ENCODE measurements at places on chromosomes 16 and 17.

DNA sequence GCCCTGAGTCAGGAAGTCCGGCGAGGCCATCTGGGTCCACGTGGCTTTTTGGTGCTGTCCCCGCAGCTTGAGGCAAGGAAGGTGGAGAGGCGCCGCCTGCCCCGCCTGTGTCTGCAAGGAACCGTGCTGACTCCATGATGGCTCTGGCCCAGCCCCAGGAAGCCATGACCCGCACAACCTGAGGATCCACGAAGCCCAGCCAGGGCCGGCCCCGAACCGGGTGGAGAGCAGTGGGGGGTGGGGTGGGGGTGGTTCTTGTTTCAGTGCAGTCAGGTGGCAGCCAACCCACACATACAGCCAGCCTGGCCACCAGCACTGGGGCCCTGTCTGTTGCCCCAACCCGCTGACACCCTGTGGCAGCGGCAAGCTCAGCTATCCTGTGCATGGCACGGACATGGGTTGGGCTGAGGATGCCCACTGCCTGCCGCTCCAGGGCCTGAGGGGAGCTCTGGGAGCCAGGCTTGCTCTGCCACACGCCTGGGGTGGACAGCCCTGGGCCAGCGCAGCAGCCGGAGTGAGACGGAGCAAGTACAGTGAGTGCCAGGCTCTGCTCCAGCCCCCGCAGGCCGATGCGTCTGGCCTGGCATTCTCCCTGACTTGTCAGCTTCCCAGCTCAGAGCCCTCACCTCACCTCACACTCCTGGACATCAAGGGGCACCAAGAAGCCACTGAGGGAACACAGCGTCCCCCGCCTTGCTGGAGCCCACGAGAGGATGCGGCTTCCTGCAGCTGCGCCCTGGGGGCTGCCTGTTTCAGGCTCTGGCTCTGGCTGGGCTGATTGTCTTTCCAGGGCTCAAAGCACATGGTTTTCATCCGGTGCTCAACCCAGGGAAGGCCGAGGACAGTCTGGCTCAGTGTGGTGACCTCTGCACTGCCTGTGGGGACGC lies 68.8 kb downstream of the LMF1 start:
- DNase-seq = no peak

GRCh38 chr16:58088091-58088490 lies 41.1 kb downstream of the CFAP20 start:
- no peak for DNase-seq

- no peak for DNase-seq
These were observed 17.6 kb downstream of the DRC3 start for GRCh38 chr17:17990282-17990681.

- DNase-seq = no peak
These were observed 66.3 kb downstream of the STX8 start for GRCh38 chr17:9509236-9509816.

DNA sequence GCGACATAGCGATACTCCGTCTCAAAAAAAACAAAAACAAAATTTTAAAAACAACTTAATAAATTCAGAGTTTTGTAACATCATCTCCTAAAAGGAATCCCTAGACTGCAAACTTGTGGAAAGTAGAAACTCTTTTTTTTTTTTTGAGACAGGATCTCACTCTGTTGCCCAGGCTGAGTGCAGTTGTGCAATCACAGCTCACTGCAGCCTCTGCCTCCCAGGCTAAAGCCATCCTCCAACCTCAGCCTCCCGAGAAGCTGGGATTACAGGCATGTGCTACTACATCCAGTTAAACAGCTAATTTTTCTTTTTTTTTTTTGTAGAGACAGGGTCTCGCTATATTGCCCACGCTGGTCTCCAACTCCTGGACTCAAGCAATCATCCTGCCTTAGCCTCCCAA lies 19.7 kb downstream of the EZH1 start:
- no peak for DNase-seq

DNA sequence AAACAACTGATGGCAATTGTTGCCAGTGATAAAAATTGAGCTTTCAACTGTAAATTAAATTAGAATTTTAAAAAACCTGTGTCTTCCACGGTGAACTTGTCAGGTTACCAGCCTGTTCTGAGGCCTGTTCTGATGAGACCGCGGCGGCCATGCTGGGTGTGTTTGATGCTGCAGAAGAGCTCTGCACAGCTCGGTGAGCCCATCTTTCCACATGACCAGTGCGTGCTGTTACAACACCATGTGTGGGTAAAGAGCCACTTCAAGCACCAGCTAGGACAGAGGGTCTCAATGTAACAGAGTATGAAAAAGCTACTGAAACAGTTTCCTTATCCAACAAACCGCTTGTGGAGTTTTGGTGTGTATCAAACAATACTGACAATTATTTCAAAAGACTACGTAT lies 48.5 kb downstream of the RPTOR start:
- no peak for DNase-seq

- no peak for DNase-seq
These were observed 3.4 kb upstream of the PITPNM3 start for GRCh38 chr17:6559753-6560215.

GRCh38 chr16:31064882-31065461 lies 9.1 kb downstream of the ZNF668 start:
- no peak for DNase-seq

DNA sequence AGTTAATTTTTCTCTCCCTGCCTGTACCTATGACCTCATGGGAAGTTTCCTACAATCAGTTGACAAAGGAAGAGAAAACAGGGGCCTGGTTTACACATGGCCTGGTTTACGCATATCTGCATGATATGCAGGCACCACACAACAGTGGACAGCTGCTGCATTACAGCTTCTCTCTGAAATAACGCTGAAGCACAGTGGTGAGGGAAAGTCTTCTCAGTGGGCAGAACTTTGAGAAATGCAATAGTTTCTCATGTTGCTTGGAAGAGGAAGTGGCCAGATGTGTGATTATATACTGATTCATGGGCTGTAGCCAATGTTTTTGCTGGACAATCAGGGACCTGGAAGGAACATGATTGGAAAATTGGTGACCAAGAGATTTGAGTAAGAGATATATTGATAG lies 324.1 kb upstream of the GOT2 start:
- no peak for DNase-seq

DNA sequence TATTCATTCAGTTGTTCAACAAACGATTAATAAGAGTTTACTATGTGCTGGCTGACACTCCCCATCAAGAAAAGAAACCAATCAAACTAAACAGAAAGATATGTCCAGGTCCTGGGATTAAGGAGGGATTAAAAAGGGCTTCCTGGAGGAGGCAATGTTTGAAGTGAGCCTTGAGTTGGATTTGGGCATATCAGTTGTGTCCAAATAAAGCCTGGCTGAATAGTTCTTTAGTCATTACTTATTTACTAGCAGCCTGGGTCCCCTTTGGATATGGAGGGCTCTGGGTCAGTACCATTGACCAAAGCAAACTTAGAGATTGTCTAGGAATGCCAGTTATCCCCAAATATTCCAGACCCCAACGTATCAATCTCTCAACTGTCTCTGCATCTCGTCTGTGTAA lies 117.7 kb downstream of the COPRS start:
- no peak for DNase-seq

- no peak for DNase-seq
These were observed 44.3 kb upstream of the HELZ start for GRCh38 chr17:67289181-67289876.

Data from DMS 273 treated with DMSO at 0.1 percent for 48 hours (cell line).